Ascending aorta (tissue), 2 donors: ENCODE measurements at places on chromosomes 16 and 17.
A peak's percentile ranks its signal among the peaks of the same experiment; 100 is the strongest.

- DNase-seq = no peak
These were observed 180.1 kb downstream of the HS3ST3A1 start for GRCh38 chr17:13421581-13422130.

GRCh38 chr16:12345349-12345748 lies 368.8 kb downstream of the SNX29 start:
- no peak for DNase-seq

GRCh38 chr17:75105126-75106080 lies 4.4 kb upstream of the ARMC7 start:
- no peak for DNase-seq

DNA sequence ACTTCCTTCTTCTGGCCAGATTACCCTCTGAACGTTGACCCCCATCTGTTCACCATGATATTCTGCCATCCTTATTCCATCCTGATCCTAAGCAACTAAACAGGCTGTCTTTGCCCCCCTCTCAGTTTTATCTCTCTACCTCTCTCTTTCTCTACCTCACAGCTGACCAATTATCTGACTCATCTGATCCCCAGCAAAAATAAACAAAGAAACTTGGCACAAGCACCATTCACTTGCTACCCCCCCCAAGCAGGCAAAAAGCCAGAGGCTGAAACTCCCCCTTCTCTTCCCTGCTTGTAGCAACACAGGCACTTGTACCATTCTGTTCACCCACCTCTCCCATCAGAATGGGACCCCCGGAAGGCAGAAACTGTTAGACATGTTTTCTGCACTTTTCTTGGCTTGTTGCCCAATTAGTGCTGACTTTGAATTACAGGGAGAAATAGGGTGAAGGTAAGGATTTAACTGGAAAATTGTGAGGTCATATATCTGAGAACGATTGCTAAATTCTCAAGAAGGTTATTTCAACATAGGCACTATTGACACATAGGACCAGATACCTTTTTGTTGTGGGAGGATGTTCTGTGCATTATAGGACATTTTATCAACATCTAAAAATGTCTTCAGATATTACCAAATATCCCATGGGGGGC lies 163.2 kb downstream of the TOX3 start:
- no peak for DNase-seq

- no peak for DNase-seq
These were observed 13.7 kb downstream of the ZNRF1 start for GRCh38 chr16:75012380-75013081.

- DNase-seq = peak; percentile 47
These were observed 199.3 kb downstream of the C16orf95 start for GRCh38 chr16:87117936-87118335.

GRCh38 chr17:6045621-6046357 lies 24.4 kb upstream of the WSCD1 start:
- no peak for DNase-seq

- DNase-seq = no peak
These were observed at the start of gene PITPNM3 for GRCh38 chr17:6556121-6557039. Gene PITPNM3 (minus strand): TSS chr17:6556555. CDS start chr17:6556406, 149 bp downstream.

- no peak for DNase-seq
These were observed 43.2 kb downstream of the SREBF1 start for GRCh38 chr17:17793378-17794214.

GRCh38 chr16:67016143-67016542 lies 12.8 kb upstream of the CBFB start:
- no peak for DNase-seq

GRCh38 chr17:2983255-2983654 lies 80.2 kb downstream of the OR1D5 start:
- no peak for DNase-seq
